Right renal pelvis (tissue), 4 donors: ENCODE measurements at places on chromosomes 2 and 18. TPM values are rescaled to one million over a fixed set of nuclear protein-coding genes. Genes with fewer than 3 reads are reported as not detected.

Gene FER1L5
- polyA plus RNA-seq, result 1.0 TPM

Gene UPP2
- 13.5 TPM for polyA plus RNA-seq

GRCh38 chr2:217897816-217898806 is 104.7 kb downstream of the TNS1 start:
- no peak for DNase-seq

GRCh38 chr2:102789349-102790090 is 27.7 kb downstream of the TMEM182 start:
- DNase-seq, result no peak
